ENCODE measurements at places on chromosomes 13 and 19. TPM values are rescaled to one million over a fixed set of nuclear protein-coding genes. Genes with fewer than 3 reads are reported as not detected.

ADGRE2 gene
- polyA plus RNA-seq = 0.02 TPM

- no peak for DNase-seq
- no peak overlapping the region for H3K27ac ChIP-seq
- H3K36me3 ChIP-seq = no peaks in the 10 kb centered on the region
- H3K27me3 ChIP-seq = peaks cover 56% of the 10 kb centered on the region
Measured at GRCh38 chr19:41029524-41030432, 38.7 kb downstream of the CYP2B6 start.

GRCh38 chr13:58729361-58729760 is 1097.8 kb downstream of the PCDH17 start:
- H3K27ac ChIP-seq = no peak overlapping the region
- H3K36me3 ChIP-seq = no peaks in the 10 kb centered on the region
- DNase-seq = no peak
- H3K4me1 ChIP-seq = no peaks in the 10 kb centered on the region
- no peak overlapping the region for H3K4me3 ChIP-seq

ZNF865 gene
- 5.0 TPM for polyA plus RNA-seq

DNA sequence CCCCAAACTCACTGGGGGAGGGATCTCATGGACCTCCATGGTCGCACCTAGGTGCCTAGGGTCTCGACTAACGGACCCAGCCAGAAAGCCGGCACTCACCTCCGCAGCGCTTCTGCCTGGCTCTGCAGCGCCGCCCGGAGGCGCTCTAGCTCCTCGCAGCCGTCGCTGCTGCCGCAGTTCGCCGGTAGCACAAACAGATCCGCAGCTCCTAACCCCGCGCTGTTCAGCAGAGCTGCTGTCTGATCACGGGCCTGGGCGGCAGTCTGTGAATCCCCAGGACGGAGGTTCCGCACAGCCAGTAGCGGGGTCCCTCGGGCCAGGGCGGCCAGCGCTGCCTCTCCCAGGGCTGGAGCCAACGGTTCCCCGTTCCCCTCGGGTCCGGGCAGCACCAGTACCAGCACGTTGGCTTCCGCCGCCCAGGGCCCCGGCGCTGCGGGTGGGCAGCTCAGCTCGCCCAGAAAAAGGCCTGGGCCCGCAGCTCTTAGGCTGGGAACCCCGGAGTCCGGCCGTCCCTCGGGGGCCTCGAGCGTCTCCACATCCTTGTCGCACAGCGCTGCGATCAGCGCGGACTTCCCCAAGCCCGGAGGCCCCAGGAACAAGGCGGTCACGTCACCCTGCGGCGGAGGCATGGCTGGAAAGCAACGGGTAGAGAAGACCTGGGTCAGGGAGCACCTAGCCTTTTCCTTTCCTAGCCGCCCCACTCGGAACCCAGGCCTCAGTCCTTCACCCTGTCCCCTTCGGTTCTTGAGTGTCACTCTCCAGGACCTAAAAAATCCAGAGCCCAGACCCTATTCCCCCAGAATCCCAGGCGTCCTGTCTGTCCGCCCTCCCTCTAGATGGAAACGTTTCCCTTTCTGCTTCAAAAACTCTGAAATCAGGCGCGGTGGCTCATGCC is 977 bp downstream of the IRGQ start:
- H3K36me3 ChIP-seq = peaks cover 38% of the 10 kb centered on the region
- peaks cover 8% of the 10 kb centered on the region for H3K4me1 ChIP-seq
- H3K27ac ChIP-seq = peak overlapping the region; percentile 81
- H3K27me3 ChIP-seq = no peaks in the 10 kb centered on the region
- peak; percentile 76 for DNase-seq
- peak overlapping the region; percentile 98 for H3K4me3 ChIP-seq

GRCh38 chr13:71546881-71547280 is 320.1 kb downstream of the DACH1 start:
- H3K27me3 ChIP-seq = no peaks in the 10 kb centered on the region
- H3K4me3 ChIP-seq = no peak overlapping the region
- DNase-seq = no peak
- H3K4me1 ChIP-seq = no peaks in the 10 kb centered on the region
- peaks cover 3% of the 10 kb centered on the region for H3K36me3 ChIP-seq
- no peak overlapping the region for H3K27ac ChIP-seq

AMER2 gene
- polyA plus RNA-seq = not detected

C19orf44 gene
- 5.1 TPM for polyA plus RNA-seq

- peaks cover 3% of the 10 kb centered on the region for H3K36me3 ChIP-seq
- H3K27me3 ChIP-seq = no peaks in the 10 kb centered on the region
- H3K4me3 ChIP-seq = no peak overlapping the region
- no peaks in the 10 kb centered on the region for H3K4me1 ChIP-seq
- DNase-seq = no peak
- no peak overlapping the region for H3K27ac ChIP-seq
Measured at GRCh38 chr13:114038211-114038613, 64.3 kb upstream of the C13orf46 start.

DNA sequence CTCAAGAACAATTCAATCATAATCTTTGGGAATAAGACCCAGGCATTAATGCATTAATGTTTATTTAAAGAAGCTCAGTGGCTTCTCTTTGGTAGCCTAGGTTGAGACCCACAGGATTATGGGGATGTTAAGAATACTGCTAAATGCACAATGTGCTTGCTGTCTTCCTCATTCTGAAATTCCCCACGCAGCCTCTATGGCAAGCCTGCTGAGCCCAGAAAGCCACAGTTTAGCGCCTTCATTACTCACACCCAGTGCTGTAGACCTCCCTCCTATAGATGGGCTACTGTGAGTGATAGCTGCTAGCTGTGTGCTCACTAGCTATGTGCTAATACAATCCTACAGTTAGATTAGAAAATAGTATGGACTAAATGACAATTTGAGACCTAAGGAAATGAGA is 90.6 kb downstream of the TNFSF13B start:
- H3K36me3 ChIP-seq = no peaks in the 10 kb centered on the region
- DNase-seq = no peak
- H3K4me1 ChIP-seq = no peaks in the 10 kb centered on the region
- H3K27ac ChIP-seq = no peak overlapping the region
- H3K27me3 ChIP-seq = no peaks in the 10 kb centered on the region

DNA sequence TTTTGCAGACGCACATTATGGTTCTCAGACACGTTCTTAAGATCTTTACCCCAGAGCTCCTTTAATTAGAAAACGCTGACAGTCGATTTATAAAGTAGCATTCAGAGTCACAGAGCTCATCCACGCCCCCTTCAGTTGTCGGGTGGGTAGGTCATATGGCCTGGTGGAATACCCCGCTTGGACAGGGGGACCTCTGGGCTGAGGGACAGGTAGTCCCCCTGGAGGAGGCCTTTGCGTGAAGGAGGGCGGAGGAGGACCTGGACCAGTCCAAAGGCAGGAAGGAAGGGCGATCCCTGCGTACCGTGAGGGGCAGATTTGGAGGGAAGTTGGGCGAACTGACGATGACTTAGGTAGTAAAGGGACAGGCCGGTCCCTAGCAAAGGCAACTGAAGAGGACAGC is 20.5 kb downstream of the VASP start:
- peaks cover 41% of the 10 kb centered on the region for H3K36me3 ChIP-seq
- no peak for DNase-seq
- H3K27me3 ChIP-seq = no peaks in the 10 kb centered on the region
- no peaks in the 10 kb centered on the region for H3K4me1 ChIP-seq
- H3K27ac ChIP-seq = no peak overlapping the region

CRLF1 gene
- polyA plus RNA-seq = 0.71 TPM

DNA sequence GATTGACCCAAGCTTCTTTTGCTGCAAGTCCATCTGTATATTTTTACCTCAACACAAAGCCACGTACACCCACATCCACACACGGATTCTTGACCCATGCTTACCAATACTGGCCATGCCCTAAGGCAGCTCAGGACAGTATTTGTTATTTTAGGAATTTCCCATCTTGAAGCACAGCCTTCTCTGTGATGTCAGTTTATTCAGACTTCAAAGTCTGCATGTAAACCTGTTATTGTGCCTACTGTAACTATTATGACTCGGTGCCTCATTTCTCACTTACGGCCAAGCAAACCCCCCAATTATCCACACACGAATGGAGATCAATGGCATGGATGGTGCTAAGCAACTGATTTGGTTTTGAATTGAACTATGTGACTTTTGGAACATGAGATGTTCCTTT is 17.5 kb downstream of the CLDN10 start:
- no peak overlapping the region for H3K27ac ChIP-seq
- H3K4me1 ChIP-seq = no peaks in the 10 kb centered on the region
- H3K36me3 ChIP-seq = no peaks in the 10 kb centered on the region
- no peak overlapping the region for H3K4me3 ChIP-seq

- no peaks in the 10 kb centered on the region for H3K27me3 ChIP-seq
- no peak overlapping the region for H3K4me3 ChIP-seq
- DNase-seq = no peak
- H3K27ac ChIP-seq = no peak overlapping the region
Measured at GRCh38 chr19:16938211-16938610, 49.4 kb downstream of the F2RL3 start.

DNA sequence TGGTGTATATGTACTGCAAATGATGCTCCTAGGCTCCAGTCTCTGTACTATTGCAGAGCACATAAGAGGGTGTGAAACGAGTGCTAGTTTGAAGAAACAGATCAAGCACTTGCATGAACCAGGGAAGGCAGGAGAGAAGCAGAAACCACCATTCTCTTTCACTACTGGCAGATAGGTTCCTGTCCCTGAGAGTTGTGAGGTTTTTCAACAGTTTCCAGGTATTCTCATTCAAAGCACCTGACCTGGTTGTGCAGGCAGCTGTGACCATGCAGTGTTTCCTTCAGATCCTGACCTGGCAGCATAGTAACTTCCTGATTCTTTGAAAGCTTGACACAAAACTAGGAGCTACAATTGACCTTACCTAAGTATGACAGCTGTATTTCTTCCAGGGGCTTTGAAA is 164.9 kb downstream of the UFM1 start:
- no peak for DNase-seq
- no peaks in the 10 kb centered on the region for H3K36me3 ChIP-seq
- no peak overlapping the region for H3K27ac ChIP-seq
- no peaks in the 10 kb centered on the region for H3K27me3 ChIP-seq
- no peak overlapping the region for H3K4me3 ChIP-seq
- no peaks in the 10 kb centered on the region for H3K4me1 ChIP-seq

DNA sequence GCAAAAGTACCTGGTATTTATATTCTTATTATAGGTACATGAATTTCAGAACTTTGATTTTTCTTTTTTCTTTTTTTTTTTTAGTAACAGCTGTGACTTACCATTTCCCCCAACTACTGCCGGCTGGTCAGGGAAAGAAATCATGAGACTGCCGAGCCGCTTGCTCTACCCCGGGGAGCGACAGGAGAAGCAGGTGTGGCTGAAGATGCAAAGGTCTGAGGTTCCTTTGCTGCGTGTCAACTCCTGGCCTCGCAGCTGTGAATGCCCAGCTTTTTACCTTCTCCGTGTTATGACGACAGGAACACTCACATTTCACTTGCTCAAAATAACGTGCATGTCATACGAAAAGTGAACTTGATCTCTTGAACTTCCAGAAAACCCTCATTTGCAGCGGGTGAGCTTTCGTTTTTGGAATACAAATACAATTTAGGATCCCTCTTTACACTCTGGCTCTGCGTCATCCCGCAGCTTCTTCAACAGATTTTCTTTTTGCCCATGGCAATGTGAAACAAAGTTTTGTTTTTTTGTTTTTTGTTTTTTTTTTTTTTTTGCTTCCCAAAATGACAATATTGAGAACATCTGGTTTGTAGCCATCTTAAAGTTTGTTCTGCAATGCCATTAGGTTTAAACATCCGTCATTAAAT is 117.9 kb downstream of the EFNB2 start:
- no peaks in the 10 kb centered on the region for H3K27me3 ChIP-seq
- H3K4me3 ChIP-seq = no peak overlapping the region
- DNase-seq = no peak
- H3K36me3 ChIP-seq = no peaks in the 10 kb centered on the region
- peaks cover 3% of the 10 kb centered on the region for H3K4me1 ChIP-seq
- no peak overlapping the region for H3K27ac ChIP-seq

ZNF626 gene
- polyA plus RNA-seq = 2.2 TPM

- H3K36me3 ChIP-seq = no peaks in the 10 kb centered on the region
- DNase-seq = no peak
- no peaks in the 10 kb centered on the region for H3K27me3 ChIP-seq
- peak overlapping the region; percentile 36 for H3K4me3 ChIP-seq
- peak overlapping the region; percentile 70 for H3K27ac ChIP-seq
- H3K4me1 ChIP-seq = peaks cover 5% of the 10 kb centered on the region
Measured at GRCh38 chr13:24050292-24050711, 110.2 kb upstream of the SPATA13 start.

DNA sequence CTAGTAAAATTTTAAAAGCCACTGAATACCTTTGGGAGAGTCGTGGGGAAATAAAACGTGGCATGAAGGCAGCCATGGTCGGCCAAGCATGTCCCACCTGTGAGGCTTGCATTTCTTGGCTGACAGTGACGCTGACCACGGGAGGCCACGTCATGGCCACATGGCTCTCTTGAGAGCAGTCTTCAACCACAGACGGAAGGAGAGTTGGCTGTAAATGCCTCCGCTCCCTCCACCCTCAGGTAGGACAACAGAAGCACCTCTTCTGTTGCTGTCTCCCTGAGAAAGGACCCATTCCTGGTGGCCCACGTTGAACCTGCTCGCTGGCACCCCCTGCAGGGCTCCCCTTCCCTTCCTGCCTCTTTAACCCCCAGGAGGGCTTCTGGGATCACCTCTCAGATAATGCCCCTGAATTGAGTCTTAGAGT is 10.6 kb upstream of the LRRC25 start:
- peak; percentile 62 for DNase-seq
- no peaks in the 10 kb centered on the region for H3K4me1 ChIP-seq
- no peaks in the 10 kb centered on the region for H3K36me3 ChIP-seq

- H3K27me3 ChIP-seq = no peaks in the 10 kb centered on the region
- peak overlapping the region; percentile 72 for H3K27ac ChIP-seq
- peaks cover 18% of the 10 kb centered on the region for H3K36me3 ChIP-seq
- DNase-seq = no peak
- peaks cover 7% of the 10 kb centered on the region for H3K4me1 ChIP-seq
Measured at GRCh38 chr19:42075364-42075615, 676 bp upstream of the ZNF574 start.

FPR3 gene
- 0.05 TPM for polyA plus RNA-seq

- peak overlapping the region; percentile 75 for H3K4me3 ChIP-seq
- DNase-seq = no peak
- no peaks in the 10 kb centered on the region for H3K36me3 ChIP-seq
- peaks cover 10% of the 10 kb centered on the region for H3K4me1 ChIP-seq
Measured at GRCh38 chr13:73058432-73058735, 421 bp upstream of the KLF5 start.

EDNRB gene
- not detected for polyA plus RNA-seq

DNA sequence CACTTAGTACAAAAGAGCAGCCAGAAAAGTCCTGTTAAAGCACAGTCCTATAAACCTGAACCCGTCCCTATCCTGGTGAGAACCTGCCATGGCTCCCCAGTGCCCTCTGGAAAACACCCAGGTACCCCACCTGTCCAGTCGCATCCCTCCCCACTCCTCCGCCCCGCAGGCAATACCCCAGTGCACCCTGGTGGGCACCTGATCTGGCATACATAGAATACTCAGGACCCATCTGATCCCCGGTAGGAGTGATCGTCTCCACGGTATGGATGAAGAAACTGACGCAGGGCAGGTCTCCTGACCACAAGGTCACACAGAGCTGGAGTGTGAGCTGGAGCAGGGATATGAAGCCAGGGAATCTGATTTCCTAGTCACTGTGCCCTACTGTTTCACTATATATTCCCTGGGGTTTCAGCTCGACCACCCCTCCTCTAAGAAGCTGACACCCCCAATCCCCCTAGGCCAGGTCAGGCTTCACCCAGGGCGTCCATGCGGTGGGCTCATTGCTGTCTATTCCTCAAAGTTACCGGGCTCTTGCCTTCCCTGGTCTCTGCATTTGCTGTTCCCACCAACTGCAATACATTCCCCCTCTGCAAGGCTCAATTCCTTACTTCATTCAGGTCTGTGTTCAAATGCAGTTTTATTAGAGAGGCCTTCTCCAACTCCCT is 12.6 kb downstream of the FBXO46 start:
- H3K4me3 ChIP-seq = peak overlapping the region; percentile 66
- H3K36me3 ChIP-seq = peaks cover 5% of the 10 kb centered on the region
- H3K27ac ChIP-seq = peak overlapping the region; percentile 77

KRTDAP gene
- polyA plus RNA-seq = not detected

SIGLEC10 gene
- polyA plus RNA-seq = not detected
